ENCODE measurements at places on chromosomes 16 and 17.

- H3K4me1 ChIP-seq = no peaks in the 10 kb centered on the region
- H3K27ac ChIP-seq = no peak overlapping the region
- H3K27me3 ChIP-seq = no peaks in the 10 kb centered on the region
- no peak overlapping the region for H3K4me3 ChIP-seq
- no peaks in the 10 kb centered on the region for H3K36me3 ChIP-seq
- no peak for DNase-seq
Observed at GRCh38 chr16:35516971-35517370, 2057.6 kb downstream of the TP53TG3F start.

DNA sequence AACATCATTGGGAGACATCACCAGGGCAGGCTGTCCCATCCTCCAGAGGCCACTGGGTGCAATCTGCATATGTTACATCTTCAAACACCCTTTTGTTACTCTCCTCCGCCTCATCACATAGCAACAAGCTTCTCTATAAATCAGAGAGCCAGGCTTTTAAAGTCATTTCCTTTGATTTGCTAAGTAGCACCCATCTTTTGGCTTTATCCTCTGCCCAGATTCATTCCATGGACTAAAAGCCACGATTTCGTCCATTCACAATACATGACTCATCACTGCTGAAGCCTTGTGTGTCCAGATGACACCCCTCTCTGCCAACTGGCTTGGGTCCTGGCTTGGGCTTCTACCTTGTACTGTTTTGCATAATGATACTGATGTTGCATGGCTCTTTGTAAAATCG is 2.0 kb upstream of the KRT38 start:
- H3K27ac ChIP-seq = no peak overlapping the region
- no peak for DNase-seq
- H3K4me3 ChIP-seq = no peak overlapping the region

- H3K36me3 ChIP-seq = no peaks in the 10 kb centered on the region
- H3K27me3 ChIP-seq = no peaks in the 10 kb centered on the region
Observed at GRCh38 chr17:81020767-81021497, 14.0 kb upstream of the BAIAP2 start.

DNA sequence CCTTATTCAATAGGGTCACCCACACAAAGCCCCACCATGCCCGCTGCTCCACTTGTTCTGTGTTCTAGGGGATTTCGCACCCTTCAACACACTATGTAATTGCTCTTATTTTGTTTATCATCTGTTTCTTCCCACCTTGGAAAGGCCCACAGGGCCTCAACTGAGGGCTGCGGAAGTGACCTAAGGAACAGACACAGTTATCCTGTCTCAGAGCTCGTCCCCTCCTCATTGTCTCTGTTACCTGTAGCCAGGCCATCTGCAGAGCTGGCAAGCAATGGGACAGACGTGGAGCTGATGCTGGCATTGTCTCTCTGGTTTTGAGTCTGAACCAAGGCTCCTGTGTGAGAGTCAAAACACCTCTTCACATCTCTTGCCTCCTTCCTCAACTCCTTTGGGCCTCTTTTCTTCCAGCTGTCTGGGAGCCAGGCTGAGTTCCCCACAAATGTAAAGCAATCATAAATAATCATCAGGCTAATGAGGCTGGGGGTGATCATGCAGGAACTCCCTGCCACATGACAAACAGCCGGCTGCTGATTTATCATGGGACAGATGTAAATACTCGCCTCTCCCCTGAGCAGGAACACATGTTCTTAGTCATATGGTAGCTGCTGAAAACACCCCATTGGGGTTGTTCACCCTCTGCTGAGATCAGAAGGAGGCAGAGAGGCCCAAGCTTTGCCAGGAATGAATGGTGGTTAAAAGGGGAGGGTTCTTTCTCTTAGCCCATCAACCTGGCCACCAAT is 71.9 kb downstream of the AXIN2 start:
- no peak overlapping the region for H3K27ac ChIP-seq
- H3K36me3 ChIP-seq = no peaks in the 10 kb centered on the region
- no peaks in the 10 kb centered on the region for H3K27me3 ChIP-seq
- no peak overlapping the region for H3K4me3 ChIP-seq
- peaks cover 3% of the 10 kb centered on the region for H3K4me1 ChIP-seq

DNA sequence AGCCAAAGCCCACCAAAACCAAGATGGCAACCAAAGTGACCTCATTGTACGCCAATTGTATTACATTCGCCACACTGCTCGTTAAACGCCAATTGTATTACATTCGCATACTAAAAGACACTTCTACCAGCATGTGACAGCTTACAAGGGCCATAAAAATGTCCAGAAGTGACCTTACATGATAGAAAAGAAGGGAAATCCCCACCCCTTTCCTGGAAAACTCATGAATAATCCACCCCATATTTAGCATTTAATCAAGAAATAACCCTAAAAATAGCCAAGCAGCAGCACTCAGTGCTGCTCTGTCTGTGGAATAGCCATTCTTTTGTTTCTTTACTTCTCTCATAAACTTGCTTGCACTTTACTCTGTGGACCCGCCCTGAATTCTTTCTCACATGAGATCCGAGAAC is 25.7 kb downstream of the PSMD7 start:
- no peak overlapping the region for H3K4me3 ChIP-seq
- H3K27ac ChIP-seq = no peak overlapping the region
- peaks cover 6% of the 10 kb centered on the region for H3K36me3 ChIP-seq
- H3K4me1 ChIP-seq = peaks cover 14% of the 10 kb centered on the region

GRCh38 chr16:88977812-88978607 is 1.0 kb upstream of the CBFA2T3 start:
- no peak overlapping the region for H3K27ac ChIP-seq
- no peak for DNase-seq
- no peaks in the 10 kb centered on the region for H3K4me1 ChIP-seq
- no peak overlapping the region for H3K4me3 ChIP-seq
- peaks cover 4% of the 10 kb centered on the region for H3K27me3 ChIP-seq
- no peaks in the 10 kb centered on the region for H3K36me3 ChIP-seq

GRCh38 chr17:50148226-50149090 is 2.0 kb downstream of the PPP1R9B start:
- no peaks in the 10 kb centered on the region for H3K36me3 ChIP-seq
- peaks cover 54% of the 10 kb centered on the region for H3K4me1 ChIP-seq
- peak overlapping the region; percentile 39 for H3K4me3 ChIP-seq
- H3K27me3 ChIP-seq = no peaks in the 10 kb centered on the region
- DNase-seq = peak; percentile 68

DNA sequence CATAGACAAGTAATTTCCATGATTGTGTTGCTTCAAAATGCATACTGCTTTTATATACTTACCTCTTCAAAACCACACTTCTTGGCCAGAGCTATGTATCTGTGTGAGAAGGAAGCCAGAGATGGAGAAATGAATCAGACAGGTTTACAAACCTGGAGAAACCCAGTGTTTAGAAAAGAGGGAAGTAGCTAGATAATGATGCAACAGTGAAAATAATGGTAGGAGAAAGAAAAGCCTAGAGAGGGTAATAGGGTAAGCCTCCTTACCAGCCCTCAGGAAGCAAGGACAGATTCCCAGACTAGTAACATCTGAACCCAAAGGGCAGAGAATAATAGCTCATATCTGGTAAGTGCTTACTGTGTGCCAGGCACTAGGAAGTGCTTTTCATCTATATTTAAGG is 250.3 kb upstream of the CDH11 start:
- H3K4me1 ChIP-seq = no peaks in the 10 kb centered on the region
- H3K27ac ChIP-seq = no peak overlapping the region
- H3K36me3 ChIP-seq = no peaks in the 10 kb centered on the region
- H3K4me3 ChIP-seq = no peak overlapping the region
- H3K27me3 ChIP-seq = no peaks in the 10 kb centered on the region
- DNase-seq = no peak

DNA sequence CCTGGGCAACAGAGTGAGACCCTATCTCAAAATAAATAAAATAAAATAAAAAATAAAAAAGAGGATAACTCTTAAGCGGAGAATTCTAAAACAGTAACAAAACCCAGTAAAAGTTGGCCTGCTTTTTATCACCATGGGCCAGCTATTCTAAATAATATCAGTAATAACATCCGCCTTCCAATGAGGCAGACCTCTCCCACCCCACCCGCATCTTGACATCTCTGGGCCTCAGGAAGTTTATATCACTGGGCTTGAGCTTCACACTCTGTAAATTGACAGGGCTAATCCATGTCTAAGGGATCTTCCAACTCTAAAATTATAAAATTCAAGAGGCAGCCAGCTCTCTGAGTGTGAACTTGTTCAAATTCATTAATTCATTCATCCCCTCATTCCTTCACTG is 82.9 kb upstream of the MTMR4 start:
- H3K4me3 ChIP-seq = no peak overlapping the region
- no peak overlapping the region for H3K27ac ChIP-seq
- H3K36me3 ChIP-seq = no peaks in the 10 kb centered on the region
- no peaks in the 10 kb centered on the region for H3K4me1 ChIP-seq
